ENCODE measurements at places on chromosomes 7 and 10. TPM values are rescaled to one million over a fixed set of nuclear protein-coding genes. Genes with fewer than 3 reads are reported as not detected.

DNA sequence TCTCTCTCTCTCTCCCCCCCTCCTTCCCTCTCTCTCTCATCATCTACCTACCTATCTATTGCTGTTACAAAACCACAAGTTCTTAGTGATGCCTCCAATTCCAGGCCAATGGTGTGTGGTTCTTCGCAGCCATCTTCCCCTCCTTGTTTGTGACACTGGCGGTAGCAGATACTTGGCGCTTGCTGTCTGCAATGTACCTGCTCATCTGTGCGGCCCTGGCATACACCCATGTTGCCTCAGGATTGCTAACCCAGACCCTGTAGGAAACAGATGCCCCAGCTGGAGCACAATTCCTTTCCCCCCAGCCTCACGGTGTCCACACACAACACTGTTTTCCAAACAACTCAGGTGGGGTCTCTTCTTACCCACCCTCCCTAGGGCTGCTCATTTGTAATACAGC lies 13.6 kb upstream of the DPYSL4 start:
- DNase-seq = no peak

DNA sequence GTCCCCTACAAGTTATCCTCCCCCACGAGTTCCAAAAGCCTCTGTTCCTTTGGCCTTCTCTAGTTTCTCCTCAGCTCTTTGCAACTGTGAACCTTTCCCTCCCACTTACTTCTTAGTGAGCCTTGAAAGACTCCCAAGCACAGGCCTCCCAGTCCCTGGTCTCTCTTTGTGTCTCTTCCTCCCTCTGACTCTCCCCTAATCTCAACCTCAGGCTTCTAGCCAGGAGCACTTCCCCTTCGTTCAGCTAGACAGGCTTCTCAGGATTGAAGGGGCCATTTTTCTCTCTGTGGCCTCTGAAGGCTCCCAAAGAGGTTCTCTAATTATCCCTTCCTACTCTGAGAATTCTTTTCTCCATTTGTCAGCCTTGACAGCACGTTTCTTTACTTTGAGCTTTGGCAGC lies 50.2 kb upstream of the PHYHIPL start:
- no peak for DNase-seq

GRCh38 chr7:876972-877311 lies 588 bp downstream of the GET4 start:
- no peak for DNase-seq

GRCh38 chr7:141416650-141417270 lies 134.4 kb upstream of the AGK start:
- DNase-seq = no peak

DNA sequence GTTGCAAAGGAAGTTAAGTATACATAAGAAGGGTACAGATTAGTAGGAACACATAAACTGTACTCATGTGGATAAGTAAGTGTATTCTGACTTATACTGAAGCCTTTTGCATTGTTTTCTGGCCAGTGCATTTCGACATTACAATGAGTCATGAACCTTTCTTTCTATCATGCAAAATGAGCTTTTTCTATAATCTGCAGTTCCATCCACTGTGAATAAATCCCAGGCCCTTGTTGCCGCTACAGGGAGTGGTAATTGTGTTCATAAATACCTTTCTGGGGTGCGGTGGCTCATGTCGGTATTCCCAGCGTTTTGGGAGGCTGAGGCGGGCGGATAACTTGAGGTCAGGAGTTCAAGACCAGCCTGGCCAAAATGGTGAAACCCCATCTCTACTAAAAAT lies 858.3 kb downstream of the GRM8 start:
- peak; percentile 12 for DNase-seq

Gene OR6B1
- not detected for total RNA-seq

DNA sequence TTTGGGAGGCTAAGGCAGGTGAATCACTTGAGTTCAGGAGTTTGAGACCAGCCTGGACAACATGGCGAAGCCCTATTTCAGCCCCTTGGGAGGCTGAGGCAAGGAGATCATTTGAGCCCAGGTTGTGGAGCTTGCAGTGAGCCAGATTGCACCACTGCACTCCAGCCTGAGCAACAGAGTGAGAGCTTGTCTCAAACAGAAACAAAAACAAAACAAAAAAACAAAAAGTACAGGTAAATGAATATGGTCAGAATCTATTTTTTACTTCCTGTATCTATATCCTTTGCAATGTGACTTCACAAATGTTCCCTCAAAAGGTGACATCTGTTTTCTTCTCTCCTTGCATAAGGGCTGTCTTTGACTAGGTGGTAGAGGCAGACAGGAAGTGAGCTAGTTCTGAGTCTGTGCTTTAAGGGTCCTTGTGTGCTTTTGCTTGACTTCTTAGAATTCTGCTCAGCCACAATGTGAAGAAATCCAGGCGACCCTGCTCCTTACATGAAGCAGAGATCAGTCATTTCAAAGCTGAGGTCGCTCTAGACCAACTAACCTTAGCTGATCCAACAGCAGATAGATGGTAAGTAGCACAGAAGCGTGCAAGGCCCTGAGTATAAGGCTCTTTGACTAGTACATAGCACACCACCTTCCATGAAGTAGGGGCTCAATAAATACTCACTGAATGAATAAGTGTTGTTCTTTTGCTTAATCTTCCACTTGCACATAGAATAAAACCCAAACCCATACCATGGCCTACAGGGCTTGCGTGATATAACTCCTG lies 423.2 kb upstream of the PCDH15 start:
- DNase-seq = no peak

Gene MMP21
- 0.14 TPM for total RNA-seq

GRCh38 chr10:89505640-89506275 lies 29.6 kb downstream of the SLC16A12 start:
- no peak for DNase-seq

DNA sequence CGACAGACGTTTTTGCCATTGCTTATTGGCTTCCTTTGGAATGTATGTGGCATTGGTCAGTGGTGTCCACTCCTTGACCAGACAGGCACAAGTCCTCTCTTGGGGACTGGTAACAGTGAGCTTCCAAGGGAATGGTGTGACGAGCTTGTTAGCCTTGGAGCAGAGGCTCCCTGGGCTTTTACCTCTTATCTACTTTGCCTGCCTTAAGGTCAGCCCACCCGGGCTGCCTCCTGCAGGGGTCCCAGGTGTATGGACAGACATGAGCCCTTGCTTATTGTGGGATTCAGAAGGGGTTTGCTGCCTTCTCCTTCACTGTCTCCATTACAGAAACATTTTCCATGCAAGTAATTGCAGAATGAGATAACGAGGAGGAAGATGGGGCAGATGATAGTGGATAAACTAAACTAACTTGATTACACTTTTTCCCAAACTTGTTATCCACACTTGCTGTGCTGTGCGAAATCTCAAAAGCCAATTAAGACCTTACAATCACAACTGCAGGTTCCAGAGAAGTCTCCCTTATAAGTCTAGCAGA lies 29.7 kb downstream of the PLPP4 start:
- DNase-seq = no peak

GRCh38 chr10:124676416-124677062 lies 67.6 kb downstream of the FAM53B start:
- DNase-seq = peak; percentile 32

DNA sequence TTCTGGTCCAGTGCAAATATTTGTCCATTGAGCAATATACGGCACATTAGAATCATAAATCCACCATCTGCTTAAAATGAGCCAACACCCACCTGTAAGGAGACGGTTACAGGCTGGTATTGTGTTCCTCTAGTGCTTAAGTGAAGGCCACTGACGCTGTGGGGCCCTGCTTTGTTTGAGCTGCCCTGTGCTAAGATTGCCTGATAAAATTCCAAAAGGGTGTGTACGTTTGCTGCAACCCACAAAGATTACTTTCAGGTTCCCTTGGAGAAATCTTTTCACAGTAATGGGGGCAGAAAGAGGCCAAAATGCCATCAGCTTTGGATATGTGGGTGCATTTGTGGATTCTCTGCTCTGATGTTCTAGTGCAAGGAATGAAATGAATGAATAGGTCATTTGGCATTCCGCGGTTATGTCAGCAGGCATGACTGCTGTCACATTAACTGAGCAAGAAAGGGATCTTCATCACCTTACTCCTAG lies 34.4 kb downstream of the AGR3 start:
- peak; percentile 77 for DNase-seq

DNA sequence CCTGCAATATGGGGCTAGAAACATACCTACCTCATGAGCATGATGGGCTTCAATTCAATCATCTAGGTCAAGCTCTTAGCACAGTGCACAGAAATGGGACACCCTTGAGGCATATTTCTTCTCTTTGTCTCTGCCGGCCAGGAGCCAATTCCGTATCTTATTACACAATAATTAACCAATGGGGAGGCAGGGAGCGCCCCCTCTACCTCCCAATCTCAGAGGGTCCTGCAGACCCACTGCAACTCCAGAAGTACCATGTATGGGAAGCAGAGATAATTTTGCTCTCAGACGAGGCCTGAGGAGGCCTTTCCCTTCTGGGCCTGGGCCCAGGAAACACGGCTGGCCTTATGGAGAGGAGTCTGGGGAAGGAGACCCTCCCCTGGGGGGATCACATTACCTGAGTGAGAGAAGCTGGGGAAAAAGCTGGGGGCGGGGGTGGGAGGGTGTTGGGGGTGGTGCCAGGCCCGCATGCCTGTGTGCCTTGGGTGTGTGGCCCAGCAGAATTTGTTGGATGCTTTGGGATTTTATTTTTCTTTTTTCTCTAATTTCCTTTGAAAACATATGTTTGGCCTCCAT lies 155.5 kb downstream of the UBE2H start:
- no peak for DNase-seq

- no peak for DNase-seq
These were observed 94.6 kb downstream of the TACC2 start for GRCh38 chr10:122083478-122084025.

DNA sequence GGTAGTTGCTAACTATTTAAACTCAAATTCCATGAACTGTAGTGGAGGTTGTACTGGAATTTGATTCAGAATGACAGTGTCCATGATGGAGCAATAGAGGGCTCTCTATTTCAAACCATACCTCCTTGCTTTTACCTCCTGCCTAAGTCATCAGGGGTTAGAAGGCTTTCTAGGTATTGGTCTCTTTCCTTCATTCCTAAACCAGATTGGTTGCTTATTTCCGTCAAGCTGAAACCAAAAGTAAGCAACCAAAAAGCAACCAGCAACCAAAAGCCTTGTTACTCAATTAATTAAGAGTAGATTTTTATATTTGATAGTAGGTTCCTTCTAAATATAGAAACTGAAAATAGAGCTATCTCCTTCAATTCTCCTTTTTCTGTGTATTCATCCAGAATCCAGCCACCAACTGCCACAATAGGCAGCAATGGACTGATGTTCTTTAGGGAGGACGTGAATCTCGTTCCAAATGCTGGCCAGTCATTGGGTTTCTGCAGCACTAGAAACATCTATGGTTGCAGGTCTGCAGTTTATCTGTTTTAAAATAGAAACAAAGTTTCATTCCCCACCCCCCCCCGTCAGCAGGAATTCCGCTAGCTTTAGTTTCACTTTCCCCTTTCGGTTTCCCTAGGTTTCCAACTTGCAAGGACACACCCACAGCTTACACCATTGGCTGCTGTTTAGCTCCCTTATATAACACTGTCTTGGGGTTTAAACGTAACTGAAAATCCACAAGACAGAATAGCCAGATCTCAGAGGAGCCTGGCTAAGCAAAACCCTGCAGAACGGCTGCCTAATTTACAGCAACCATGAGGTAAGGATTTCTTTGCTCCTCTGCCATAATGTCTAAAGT lies at the start of gene IFIT1:
IFIT1 (plus strand) TSS at position 717 of the 850 bp plus-strand sequence; CDS start at position 807, 90 bp downstream.
- DNase-seq = no peak

- no peak for DNase-seq
These were observed 228.8 kb upstream of the CSTF2T start for GRCh38 chr10:51928162-51928561.

Gene LIPK
- not detected for total RNA-seq

DNA sequence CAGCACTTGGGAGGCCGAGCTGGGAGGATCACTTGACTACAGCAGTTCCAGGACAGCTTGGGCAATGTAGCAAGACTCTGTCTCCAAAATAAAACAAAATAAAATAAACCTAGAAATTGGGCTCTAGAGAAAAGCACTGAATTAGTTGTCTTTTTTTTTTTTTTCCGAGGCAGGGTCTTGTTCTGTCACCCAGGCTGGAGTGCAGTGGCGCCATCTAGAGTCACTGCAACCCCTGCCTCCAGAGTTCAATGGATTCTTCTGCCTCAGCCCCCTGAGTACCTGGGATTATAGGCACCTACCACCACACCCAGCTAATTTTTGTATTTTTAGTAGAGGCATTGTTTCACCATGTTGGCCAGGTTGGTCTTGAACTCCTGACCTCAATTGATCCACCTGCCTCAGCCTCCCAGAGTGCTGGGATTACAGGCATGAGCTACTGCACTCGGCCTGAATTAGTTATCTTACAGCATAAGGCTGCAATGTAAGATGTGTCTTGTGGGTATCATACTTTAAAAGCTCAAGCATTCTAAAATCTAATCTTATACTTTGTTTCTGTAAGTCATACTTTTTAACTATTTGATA lies 12.8 kb downstream of the MEIG1 start:
- peak; percentile 61 for DNase-seq

GRCh38 chr7:151083071-151083823 lies at the start of gene TMUB1:
TMUB1 (minus strand) TSS chr7:151083493; CDS start chr7:151082563, 930 bp downstream.
- DNase-seq = peak; percentile 84

Gene AFAP1L2
- 6.7 TPM for total RNA-seq

DNA sequence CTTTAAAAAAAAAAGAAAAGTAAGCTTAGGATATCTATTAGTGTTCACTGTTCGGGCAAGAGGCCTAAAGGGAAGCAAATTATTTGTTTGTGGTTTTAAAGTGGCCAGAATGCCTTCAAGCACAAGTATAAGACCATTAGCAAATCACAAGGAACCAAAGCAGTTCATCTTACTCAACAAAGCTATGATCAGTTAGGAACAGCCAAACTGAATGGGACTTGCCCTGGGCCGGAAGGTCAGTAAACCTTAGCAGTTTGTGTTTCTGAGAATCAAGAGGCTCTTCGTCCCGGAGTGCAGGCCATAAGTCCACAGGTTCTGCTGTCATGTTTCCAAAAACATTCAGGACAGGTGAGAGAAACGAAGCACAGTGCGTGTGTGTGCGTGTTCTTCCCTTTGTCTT lies 4.5 kb downstream of the FBXW4 start:
- DNase-seq = no peak

DNA sequence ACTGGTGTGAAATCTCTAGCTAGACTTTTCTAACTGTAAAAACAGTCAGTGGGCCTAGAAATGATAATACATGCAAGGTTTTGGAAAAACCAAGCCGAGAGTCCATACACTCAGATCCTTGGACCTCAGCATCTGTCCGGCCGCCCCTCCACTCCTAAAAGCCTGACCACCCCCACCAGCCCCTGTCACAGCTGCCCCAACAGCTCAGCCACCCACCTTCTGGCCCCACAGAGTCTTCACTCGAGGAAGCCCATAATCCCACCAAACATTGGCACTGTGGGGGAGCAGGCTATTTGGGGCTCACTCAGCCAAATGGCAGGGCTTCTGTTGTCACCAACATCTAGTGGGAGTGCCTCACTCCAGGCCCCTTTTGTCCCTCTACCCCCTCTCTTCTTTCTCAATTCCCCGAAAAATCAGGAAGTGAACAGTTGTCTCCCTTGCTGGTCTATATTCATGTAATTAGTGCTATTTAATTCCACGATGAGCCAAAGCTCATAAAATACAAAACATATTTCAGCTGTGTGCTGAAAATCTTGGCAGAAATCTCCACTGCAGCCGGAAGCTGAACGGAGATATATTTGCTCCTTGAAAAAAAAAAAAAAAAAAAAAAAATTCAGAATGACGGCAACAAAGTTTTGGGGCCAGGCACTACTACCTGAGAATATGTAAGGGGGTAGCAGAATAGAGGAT lies 55.5 kb downstream of the PLXNA4 start:
- no peak for DNase-seq

GRCh38 chr10:85515316-85515715 lies 851.3 kb downstream of the GRID1 start:
- DNase-seq = no peak
